NCI-H446 (cell line): ENCODE measurements at places on chromosomes 6 and 20.
A peak's percentile ranks its signal among the peaks of the same experiment; 100 is the strongest.

- DNase-seq = no peak
Observed at GRCh38 chr20:52473186-52473585, 281.6 kb upstream of the ZFP64 start.

DNA sequence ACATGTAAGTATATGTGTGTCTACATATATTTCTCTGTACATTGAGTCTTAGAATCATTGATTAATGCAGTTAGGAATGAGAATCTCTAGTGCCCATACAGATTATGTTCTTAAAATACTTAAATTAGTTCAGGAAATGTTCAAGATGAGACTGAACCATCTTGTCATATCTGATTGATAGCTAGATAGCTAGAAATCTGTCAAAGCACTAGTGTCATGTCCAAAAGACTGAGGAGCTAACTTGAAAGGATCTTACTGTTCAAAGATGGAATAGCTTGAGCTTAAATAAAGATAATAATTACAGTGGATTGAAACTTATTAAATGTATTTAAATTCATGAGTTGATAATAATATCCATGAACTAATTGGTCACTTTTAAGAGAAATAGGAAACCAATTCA lies 191.7 kb upstream of the TCF21 start:
- DNase-seq = no peak

DNA sequence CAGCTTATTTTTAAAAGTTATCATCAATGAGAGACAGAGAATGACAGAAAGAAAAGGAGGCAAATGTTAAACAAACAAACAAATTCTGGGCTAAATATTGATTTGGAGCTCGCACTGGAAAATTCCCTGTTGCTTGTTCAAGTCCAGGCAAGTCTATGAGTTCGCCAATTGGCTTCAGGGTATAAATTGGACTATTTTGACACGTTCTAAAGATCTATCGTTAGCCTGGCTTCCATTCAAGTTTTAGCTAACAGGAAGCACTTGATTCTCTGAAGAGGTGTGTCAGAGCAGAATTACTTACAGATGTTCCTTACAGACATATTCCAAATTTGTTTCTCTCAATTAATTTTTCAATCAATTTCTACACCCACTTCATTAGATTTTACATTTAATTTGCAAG lies 15.8 kb upstream of the RFPL4B start:
- DNase-seq = peak; percentile 54

- DNase-seq = no peak
Observed at GRCh38 chr6:22437665-22438064, 131.7 kb upstream of the HDGFL1 start.

DNA sequence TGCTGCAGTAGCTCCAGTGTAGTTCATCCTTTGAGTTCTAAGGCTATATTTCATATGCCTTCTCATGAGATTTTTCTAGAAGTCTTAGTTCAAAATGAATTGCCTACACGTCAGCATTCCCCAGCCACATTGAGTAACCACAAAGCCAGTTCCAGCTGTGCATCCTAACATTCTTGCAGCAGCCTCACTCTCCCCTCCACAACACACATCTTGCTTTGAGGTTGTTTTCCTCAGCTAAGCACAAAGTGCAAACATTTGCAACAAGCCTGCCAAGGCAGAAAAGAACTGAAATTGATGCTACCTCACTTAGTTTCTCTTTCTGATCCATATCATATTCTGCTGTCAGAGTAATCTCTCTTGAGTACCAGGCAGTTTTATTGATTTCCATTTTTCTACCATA lies 160.7 kb upstream of the KCNQ5 start:
- no peak for DNase-seq

DNA sequence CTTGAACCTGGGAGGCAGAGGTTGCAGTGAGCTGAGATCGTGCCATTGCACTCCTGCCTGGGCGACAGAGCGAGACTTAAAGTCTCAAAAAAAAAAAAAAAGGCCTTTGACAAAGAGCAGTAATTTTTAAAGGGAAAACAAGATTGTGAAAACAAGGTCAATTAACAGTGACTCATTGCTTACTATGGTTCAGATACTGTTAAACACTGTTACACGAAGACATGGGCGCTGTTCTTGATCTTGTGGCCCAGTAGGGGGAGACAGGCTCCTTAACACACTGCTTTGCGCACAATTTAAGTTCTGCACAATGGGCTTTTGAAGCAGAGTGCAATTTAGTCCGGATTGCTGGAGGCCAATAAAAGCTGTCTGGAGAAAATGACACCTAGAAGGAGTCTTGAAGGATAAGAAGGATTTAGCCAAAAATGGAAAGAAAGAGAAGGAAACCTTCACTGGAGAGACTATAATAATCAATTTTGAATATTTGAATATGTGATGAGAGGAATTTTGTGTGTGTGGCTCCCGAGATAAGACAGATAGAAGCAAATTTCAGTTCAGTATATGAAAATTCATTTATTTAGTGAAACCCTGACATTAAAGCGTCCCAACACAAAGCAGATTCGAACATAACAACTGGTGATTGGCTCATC lies 6.0 kb upstream of the LATS1 start:
- DNase-seq = peak; percentile 27

DNA sequence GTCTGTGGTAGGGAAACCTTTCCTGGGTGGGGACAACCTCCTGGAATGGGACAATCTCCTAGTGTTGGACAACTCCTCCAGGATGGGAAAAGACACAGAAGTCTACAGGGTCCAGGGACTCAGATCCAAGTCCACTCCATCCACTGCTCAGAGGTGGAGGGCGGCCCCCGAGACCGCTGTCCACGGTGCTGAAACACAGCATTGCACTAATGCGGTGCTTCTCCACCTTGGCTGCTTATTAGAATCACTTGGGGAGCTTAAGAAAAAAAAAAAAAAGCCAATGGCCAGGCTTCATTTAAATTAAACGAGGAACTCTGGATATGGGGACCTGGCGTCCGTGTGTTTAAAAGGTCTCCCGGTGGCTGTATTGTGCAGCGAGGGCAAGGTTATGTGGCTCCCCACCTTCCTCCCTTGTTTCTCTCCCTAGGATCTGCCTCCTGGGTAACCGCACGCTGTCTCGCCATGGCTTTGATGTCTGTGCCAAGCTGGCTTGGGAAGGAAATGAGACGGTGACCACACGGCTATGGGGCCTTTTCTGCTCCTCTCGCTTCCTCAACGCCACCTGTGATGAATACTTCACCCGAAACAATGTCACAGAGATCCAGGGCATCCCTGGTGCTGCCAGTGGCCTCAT lies 12.0 kb downstream of the SLC12A5 start:
- no peak for DNase-seq

DNA sequence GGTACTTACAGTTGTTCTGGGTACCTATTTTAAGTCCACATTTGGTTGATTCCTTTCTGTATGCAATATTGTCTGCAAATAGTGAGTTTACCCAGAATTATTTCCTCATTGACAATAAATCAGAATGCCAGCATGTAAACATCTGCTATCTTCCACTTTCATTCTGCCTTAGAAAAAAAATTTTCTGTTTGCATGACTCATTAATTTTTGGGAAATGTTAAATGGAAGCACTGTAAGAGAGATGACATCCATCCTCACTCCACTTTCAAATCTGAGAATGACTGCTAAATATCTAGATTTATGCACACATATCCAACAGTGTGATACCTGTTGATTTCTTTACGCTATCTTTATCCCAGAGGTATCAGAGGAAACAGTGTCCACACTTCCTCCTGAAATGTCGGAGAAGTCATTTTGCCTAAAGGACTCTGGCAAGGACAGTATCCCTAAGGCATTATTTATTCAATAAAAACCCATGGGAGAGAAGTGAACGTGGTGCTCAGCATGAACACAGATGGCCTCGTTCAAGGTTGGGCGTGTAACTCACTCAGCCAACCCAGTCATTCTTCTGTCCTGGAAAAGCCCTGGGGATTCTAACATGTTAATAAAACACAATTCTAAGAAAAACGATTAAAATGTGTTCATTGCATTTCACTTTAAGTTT lies 780.9 kb downstream of the QKI start:
- DNase-seq = no peak

DNA sequence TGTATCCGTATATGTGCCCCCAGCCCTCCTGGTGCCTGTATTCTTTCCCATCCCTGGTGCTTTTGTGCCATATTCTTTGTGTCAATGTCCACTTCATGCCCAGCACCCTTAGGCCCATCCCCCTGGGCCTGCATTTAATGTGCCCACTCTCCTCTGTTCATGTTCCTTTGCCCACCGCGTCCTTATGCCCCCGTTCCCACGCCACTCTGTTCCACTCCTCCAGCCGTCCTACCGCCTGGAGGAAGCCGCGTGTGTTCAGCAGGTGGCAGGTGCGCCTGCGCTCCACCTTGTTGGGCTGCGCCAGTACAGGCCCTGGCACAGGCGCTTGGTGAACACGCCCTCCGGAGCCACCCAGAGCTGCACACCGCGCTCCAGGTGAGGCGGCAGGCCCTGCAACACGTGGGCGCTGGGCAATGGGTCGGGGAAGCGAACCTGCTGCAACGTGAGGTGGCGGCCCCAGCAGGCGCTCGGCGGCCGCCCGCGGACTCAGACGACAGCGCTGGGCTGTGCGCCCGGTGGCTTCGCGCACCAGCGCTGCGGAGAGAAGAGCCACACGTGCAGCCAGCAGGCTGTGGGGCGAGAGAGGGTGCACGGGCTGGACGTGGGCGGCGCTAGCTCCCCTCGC lies 4.0 kb upstream of the FOXS1 start:
- no peak for DNase-seq

- DNase-seq = no peak
Observed at GRCh38 chr20:9099372-9099771, 30.5 kb downstream of the PLCB4 start.

- no peak for DNase-seq
Observed at GRCh38 chr6:98212468-98212867, 621.9 kb upstream of the POU3F2 start.

DNA sequence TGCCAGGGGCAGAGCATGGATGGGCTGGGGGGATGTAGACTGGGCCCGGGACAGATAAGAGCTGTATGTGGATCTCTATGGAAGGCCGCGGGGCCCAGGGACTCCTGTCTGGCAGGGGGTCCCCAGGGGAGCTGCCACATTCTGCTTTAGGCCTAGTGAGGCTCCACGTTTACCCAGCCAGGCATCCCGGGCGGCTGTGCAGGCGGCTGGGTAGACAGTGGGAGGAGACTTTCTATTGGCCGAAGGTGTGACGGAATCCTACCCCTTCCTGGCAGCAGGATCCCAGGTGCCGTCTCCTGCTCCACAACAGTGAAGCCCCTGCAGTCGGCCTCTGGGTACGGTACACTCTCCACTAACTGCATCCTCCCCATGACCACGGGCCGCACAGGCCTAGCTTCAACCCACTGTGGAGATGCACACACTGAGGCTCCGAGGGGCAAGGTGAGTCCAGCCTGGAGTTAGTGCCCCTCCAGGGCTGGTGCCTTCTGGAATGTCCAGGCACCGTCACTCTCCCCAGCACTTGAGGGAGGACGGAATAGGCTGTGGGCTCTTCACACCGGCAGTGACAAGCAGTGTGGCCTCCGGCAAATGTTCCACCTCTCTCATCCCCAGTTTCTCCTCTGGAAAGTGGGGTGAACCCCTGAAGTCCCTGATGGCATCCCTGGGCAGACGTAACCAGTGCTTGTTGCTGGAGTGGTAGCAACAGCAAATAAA lies 36.8 kb upstream of the ZBP1 start:
- no peak for DNase-seq

GRCh38 chr20:53981130-53981529 lies 89.3 kb downstream of the BCAS1 start:
- DNase-seq = no peak

DNA sequence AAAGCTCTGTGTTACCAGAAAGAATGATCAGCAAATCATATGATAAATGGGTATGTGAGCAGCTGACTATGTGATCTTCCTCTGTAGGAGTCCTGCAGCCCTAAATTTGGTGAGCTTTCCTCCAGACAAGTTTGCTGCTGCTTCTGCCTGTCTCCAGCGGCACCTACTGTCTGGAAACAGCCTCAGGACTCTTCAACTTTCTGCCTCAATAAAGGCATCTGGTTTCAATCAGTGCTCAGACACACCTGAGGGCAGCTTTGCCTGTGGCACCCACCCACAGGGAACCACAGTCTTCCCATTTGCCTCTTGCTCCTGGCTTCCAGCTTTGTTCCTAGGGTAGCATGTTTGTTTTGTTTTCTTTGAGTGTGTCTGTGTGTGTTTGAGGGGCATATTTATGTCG lies 727.9 kb upstream of the MAN1A1 start:
- no peak for DNase-seq

DNA sequence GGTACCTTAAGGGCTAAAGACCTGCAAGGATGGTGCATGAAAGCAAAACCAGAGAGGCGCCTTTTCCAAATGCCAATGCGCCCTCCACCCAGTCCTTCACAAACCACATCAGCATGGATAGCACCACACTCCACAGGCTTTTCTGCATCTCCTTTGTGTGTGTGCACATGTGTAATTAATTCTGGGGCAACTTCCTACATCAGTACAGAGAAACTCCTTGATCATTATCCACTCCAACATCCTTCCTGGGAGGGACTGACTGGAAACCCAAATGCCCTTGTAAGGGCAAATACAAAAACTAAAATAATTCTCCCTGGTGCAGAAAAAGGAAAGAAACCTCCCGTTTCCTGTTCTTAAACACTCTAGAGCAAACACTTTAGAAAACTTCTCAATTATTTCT lies 10.8 kb downstream of the SLC52A3 start:
- no peak for DNase-seq

DNA sequence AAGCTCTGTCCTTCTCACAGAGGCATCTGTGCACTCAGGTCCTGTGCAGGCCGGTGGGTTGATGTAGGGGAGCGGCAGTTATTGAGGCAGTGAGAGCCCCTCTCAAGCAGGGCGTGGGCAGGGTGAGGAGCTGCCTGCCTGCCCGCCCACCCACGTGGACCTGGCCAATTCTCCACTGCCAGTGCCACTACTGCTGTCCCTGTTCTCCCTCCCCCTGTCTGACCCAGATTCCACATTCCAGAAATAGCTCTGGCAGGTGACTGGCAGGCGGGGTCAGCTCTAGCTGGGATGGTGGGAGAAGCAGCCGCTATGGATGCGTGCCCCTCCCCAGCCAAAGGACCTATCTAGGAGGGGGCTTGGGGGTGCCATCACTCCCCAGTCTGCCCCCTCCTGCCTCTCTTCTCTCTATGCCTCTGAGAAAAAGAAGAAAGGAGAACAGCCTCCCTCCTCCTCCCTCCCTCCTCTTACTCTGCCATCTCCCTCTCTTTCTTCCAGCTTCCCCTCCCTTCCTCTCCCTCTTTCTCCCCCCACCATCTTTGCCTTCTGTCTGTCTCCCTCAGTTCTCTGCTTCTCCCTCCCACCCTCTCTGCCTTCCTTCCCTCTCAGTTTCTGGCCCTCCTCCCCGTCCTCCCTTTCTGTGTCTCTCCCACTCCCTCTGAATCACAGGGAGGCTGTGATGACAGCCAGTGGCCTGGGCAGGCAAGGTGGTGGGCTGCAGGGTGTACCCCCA lies 86.5 kb upstream of the MYL9 start:
- DNase-seq = no peak
